ENCODE measurements at places on chromosomes 2 and 18.

DNA sequence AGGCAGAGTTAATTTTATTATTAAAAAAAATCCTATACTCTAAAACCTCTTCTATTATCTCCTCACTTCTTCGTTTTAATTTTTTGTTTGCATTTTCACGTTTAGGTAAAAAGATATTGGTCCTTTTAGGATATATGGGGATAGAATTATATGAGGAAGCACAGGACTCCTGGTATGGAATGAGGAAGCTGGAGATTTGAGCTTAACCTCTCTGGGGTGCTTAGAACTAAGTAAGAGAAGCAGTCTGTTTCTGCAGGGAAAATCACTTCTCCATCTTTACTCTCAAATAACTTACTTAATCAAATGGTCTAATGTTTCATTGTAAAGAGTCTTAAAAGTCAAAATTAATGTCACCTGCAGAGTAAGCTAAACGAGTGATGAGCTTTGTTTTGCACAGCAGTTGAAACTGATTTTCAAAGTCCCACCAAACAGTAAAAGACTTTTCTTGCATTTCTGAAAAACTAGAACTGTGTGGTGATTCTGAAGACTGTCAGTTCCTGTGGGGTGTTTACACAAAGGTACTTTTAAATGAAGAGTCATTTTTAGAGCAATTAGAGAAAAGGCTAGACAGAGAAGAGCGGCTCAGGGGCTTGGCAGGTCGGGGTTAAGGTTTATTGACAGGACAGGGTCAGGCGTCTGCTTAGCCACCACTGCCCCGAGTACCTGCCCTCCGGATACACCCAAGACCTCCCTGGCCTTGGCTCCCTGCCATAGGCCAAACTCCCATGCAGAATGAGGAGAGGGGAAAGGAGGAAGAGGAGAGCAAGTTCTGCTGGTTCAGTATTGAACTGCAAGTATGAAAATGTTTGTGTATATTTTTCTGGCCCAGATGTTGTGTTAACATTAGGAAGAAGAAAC, 21.6 kb downstream of the METAP1D start:
- DNase-seq: no peak

- DNase-seq: no peak
Observed at GRCh38 chr18:9906481-9906880, 7.3 kb upstream of the VAPA start.

- DNase-seq: no peak
Observed at GRCh38 chr2:209376686-209377085, 47.2 kb upstream of the MAP2 start.

DNA sequence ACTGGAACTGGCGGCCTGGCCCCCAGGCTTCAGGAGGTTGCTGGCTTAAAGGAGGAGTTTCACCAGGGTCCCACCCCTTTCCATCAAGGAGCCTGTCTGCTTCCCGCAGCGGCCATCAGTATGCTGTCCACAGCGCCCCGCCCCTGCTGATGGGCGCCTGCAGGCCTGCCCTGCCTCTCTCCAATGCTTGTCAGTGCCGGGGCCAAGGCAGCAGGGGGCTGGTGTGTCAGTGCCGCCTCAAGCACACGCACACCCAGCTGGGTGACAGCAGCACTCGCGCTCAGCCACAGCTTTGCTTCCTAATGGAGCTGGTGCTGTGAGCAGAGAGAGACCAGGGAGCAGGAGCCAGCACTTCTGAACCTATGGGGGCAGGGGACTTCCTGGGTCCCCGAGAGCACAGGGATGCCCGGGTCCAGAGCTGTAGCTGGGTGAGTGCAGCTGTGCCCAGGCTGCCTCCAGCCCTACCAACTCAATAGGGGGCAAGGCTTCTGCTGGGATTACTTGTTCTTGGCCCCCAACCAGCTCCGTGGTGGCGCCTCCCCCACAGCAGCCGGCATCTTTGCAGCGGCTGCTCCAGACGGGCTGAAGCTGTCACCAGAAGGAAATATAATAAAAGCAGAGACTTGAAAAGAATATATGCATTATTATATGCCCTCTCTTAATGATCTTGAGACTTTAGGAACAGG, 377.2 kb upstream of the LRATD1 start:
- DNase-seq: no peak

DNA sequence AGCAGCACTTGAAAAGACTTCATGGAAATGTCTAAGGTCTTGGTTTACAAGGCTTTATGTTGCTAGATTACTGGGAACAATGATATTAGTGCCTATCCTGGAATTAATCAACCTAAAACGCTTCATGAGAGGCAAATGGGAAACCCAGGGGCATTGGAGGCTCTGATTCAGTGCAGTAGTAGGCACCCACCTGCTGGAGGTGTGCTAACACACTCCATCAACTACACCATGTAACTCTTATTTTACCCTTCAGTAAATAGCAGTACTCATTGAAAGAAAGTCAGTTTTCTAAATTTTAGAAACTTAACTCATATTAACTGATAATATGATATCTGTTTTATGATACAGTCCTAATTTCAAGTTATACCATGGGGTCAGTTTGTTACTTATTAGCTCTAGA, 17.4 kb upstream of the HNRNPA3 start:
- no peak for DNase-seq
